ENCODE measurements at places on chromosomes 7 and 10. TPM values are rescaled to one million over a fixed set of nuclear protein-coding genes. Genes with fewer than 3 reads are reported as not detected.

Gene SORBS1
- total RNA-seq, result 1.5 TPM

Gene CNTNAP2
- not detected for total RNA-seq

Gene WNT16
- not detected for total RNA-seq

Gene CYP2W1
- total RNA-seq, result not detected

Gene SAMD9L
- 19.8 TPM for total RNA-seq

Gene ALOX5
- total RNA-seq, result 1.3 TPM

Data from activated CD4-positive, alpha-beta memory T cell treated with anti-CD3 and anti-CD28 coated beads for 36 hours (primary cell).